ENCODE measurements at places on chromosomes 7 and 10. TPM values are rescaled to one million over a fixed set of nuclear protein-coding genes. Genes with fewer than 3 reads are reported as not detected.

Gene TRIM73
- 5.2 TPM for total RNA-seq

GRCh38 chr7:121049028-121049791 is 60.7 kb downstream of the CPED1 start:
- H3K27ac ChIP-seq, result no peak overlapping the region
- DNase-seq, result no peak
- H3K4me1 ChIP-seq, result peaks cover 3% of the 10 kb centered on the region
- H3K4me3 ChIP-seq, result no peak overlapping the region
- H3K27me3 ChIP-seq, result no peaks in the 10 kb centered on the region

DNA sequence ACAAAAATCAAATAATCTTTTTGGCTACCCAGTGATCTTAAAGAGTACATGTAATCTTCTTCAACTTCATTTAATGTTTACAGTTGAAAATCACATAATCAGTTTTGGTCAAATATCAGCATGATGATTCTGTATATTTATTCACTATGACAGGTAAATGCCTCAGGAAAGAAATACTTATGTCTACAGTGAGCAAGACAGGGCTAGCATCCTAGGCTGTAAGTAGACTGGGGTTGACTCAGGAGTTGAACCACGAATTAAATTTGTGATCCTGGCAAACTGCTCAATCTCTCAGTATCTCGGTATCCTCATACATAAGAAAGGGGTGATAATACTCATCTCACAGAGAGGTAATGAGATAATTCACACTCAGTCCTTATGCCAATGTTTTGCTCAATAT is 71.8 kb downstream of the SEMA3D start:
- H3K27me3 ChIP-seq, result no peaks in the 10 kb centered on the region
- H3K27ac ChIP-seq, result no peak overlapping the region
- H3K36me3 ChIP-seq, result peaks cover 3% of the 10 kb centered on the region
- no peak for DNase-seq
- H3K4me1 ChIP-seq, result no peaks in the 10 kb centered on the region

- peak; percentile 52 for DNase-seq
- peaks cover 17% of the 10 kb centered on the region for H3K4me1 ChIP-seq
- no peak overlapping the region for H3K4me3 ChIP-seq
- peaks cover 5% of the 10 kb centered on the region for H3K36me3 ChIP-seq
- H3K27ac ChIP-seq, result no peak overlapping the region
These were observed 1.6 kb upstream of the TMEM120A start for GRCh38 chr7:75995996-75996395.

Data from ascending aorta (tissue), 2 donors.